ENCODE measurements at places on chromosomes 13 and 19.

GRCh38 chr13:18949489-18949761 lies 232.2 kb downstream of the TUBA3C start:
- DNase-seq, result no peak

DNA sequence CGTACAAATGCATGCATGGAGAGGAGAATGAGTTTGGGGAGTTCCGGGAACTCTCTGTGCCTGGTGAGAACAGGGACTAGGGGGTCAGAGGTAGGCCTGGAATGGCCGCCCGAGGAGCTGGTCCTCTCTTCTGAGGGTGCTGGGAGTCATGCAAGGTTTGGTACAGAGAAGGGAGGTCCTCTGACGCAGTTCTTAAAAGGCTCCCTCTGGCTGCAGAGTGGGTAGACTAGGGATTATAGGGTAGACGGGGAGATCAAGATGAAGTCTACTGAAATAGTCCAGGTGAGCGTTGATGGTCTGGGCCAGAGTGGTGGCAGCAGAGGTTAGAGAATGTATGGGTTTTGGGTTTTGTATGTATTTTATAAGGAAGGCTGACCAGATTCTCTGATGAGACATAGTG lies 796 bp downstream of the ZNF304 start:
- no peak for DNase-seq

- DNase-seq, result no peak
Observed at GRCh38 chr13:104270731-104271130, 1204.5 kb upstream of the SLC10A2 start.

DNA sequence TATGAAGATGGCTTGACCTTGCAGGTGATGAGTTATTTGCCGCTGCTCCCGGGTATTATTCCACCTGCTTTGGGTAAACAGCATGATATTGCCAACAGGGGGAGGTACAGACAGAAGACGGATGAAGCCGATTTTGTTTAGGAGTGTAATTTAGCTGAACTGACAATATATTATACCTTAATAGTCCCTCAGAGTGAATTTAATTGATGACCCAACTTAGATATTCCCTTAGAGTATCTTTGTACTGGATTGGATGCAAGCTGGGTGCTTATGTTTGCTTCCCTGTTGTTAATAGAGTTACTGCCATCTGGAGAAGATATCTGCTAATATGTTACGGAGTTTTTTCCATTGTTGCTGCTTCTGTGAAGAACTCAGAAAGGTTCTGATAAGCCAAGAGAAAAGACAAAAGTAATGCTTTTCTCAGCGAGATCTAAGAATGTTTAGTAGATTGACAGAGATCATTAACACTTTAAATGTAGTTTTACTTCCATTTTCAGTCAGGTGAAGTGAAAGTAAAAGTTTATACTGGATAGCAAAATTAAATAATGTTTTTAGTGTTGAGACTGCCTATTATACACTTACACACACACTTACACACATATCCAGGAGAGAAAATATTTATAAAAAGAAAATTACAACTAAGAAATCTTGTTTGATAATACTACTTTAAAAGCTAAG lies 2220.8 kb upstream of the PCDH20 start:
- no peak for DNase-seq

- DNase-seq, result no peak
Observed at GRCh38 chr13:111020021-111020420, 95.1 kb upstream of the ARHGEF7 start.

Data from CD4-positive, alpha-beta T cell treated with Interleukin-21 for 1 hour (primary cell).